ENCODE measurements at places on chromosomes 6 and 20.

DNA sequence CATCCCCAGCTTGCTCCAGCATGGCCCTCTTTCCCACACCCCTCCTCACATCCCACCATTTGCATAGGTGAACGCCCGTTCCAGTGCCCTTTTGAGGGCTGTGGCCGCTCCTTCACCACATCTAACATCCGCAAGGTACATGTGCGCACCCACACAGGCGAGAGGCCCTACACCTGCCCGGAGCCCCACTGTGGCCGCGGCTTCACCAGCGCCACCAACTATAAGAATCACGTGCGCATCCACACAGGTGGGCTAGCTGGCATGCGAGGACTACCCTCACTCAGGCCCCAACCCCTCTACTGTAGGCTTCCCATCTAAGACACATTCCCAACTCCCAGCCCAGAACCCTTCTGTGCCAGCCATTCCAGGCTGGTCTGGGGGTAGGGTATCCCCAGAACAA lies 6.1 kb upstream of the DEF6 start:
- no peak for DNase-seq

- DNase-seq, result no peak
These were observed 184.3 kb downstream of the TFAP2A start for GRCh38 chr6:10230531-10230930.

- no peak for DNase-seq
These were observed 25.5 kb upstream of the HELZ2 start for GRCh38 chr20:63599396-63600050.

GRCh38 chr20:43901296-43901695 lies 13.4 kb upstream of the TOX2 start:
- DNase-seq, result no peak

DNA sequence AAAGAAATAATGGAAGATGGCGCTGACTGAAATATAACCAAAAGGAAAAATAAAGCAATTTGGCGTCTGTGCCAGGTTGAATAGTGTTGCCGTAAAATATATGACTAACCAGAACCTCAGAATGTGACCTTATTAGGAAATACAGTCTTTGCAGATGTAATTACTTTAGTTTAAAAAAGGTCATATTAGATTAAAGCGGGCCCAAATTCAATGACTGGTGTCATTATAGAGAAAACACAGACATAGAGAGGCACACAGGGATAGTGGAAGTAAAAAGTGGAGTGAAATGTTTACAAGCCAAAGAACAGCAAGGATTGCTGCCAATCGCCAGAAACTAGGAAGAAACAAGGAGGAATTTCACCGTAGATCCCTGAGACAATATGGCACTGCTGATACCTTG lies 521.2 kb downstream of the FRK start:
- DNase-seq, result no peak

- DNase-seq, result no peak
These were observed 131.9 kb downstream of the SLC24A3 start for GRCh38 chr20:19344341-19344740.

- DNase-seq, result no peak
These were observed 50.1 kb upstream of the ARMC2 start for GRCh38 chr6:108797951-108798669.

GRCh38 chr6:52731719-52732118 lies 31.6 kb downstream of the GSTA2 start:
- DNase-seq, result no peak

GRCh38 chr6:147149092-147149491 lies 55.1 kb upstream of the STXBP5 start:
- no peak for DNase-seq

- DNase-seq, result no peak
These were observed 121.7 kb downstream of the EDN3 start for GRCh38 chr20:59421920-59422637.

DNA sequence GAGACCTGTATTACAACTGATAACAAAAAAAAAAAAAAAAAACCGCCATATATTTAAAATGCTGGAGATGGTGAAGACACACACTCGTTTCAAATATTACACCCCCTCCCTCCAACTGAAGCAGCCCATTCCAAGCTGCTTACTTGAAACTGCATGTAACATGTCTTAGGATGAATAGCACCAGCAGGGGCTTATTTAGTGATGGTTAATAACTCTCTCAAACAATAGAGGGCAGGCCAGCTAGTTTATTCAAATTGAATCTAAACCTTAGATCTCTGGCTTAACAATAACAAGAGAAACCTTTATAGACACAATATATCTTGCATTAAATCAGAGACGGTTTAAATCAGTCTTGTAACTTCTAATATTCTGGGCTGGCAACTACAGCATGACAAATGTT lies 9.3 kb upstream of the JPH2 start:
- DNase-seq, result no peak

DNA sequence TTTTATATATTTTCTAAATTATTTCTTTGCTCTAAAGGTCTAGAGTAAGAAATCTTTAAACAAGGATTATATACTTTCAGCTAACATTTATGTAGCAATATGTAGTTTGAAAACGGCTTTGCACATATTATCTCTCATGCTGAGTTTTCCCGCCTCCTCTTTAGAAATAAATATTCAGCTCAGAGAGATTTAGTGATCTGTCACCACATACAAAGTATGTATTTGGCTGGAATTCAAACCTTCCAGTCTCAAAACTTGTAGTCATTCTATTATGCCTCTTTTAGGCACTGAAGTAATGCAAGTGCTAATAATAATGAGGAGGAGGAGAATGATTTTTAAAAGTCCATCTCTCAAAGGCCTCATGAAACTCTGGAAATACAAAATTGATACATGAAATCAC lies 525.0 kb downstream of the GRIK2 start:
- no peak for DNase-seq

- DNase-seq, result no peak
These were observed 40.6 kb upstream of the ECHDC1 start for GRCh38 chr6:127383988-127384387.

DNA sequence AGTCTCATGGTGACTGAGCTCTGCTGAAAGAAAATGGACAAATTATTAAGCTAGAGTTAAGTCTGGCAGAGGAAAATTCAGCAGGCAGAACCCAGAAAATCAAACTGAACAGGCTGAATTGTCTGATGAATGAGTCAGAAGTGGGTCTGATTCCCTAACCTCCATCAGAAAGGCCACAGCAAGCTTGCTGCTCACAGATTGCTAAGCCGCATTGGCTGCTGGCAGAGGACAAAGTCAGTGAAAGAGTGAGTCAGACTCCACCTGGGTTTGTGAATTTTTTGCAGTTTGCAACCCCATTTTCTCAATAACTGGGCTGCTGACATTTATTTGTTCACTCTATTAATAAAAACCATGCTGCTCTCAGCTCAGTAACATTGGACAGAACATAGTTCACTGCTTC lies 191.3 kb downstream of the EPM2A start:
- DNase-seq, result no peak

DNA sequence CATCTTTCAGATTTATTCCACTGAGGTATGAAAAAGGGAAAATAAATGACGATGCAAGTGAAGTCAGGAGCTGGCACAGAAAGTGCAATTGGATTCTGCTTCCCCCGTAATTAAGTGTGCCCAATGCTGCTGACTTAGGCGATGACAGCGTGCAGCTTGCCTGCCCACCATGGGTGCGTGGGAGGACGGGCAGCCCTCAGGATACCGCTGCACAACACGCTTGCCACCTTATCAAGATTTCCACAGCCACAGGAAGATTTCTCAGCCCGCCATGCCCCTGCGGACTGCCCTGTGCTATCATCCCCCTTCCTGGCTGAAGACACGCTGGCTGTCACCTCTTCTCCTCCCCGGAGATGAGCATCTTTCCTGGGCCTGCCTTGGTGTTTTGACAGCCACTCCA lies 103.3 kb upstream of the BACH2 start:
- no peak for DNase-seq

DNA sequence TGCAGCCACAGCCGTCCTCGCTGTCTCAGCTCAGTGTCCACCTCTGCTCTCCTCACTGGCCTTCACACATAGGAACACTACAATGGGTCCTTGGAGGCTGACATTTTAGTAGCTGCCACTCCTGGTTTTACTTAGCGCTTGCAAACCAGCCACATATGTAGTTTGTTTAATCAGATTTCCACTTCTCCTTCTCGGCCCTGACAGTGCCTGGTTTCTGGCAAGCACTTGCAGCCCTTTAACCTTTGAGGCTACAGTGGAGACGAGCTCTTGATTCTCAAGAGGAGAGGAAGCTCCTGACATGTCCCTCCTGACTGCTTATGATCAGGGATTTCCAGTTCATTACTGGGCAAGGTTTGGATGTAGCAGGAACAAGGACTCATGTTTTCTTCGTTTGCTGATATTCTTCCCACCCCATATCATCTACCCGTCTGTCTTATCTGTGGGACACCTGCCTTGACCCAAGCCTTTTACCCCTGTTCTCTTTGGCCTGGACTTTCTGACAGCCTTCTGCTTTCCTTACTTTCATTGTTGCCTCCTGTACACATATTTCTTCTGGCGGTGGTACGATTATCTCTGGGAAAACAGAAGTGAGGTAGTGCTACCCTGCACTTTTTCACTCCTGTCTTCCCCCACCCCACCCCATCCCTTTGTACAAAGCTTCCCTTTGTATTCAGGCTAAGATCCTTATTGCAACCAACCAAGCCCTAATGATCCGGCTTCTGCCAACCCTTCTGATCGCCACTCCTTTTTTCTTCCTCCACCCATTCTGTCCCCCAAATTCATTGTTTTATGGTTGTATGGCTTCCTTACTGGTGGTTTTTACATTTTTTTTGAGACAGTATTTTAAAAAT lies 31.2 kb downstream of the CEP43 start:
- peak; percentile 10 for DNase-seq

DNA sequence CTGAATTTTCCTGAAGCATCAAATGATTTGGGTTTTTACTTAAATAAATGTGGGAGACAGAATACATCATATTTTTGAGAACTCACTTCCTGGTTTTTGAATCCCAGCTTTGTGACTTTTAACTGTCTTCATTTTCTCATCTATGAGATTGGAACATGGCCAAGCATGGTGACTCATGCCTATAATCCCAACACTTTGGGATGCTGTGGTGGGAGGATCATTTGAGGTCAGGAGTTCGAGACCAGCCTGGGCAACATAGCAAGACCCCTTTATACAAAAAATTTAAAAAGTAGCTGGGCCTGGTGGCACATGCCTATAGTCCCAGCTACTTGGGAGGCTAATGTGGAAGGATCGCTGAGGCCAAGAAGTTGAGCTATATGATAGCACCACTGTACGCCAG lies 122.3 kb downstream of the QKI start:
- no peak for DNase-seq

DNA sequence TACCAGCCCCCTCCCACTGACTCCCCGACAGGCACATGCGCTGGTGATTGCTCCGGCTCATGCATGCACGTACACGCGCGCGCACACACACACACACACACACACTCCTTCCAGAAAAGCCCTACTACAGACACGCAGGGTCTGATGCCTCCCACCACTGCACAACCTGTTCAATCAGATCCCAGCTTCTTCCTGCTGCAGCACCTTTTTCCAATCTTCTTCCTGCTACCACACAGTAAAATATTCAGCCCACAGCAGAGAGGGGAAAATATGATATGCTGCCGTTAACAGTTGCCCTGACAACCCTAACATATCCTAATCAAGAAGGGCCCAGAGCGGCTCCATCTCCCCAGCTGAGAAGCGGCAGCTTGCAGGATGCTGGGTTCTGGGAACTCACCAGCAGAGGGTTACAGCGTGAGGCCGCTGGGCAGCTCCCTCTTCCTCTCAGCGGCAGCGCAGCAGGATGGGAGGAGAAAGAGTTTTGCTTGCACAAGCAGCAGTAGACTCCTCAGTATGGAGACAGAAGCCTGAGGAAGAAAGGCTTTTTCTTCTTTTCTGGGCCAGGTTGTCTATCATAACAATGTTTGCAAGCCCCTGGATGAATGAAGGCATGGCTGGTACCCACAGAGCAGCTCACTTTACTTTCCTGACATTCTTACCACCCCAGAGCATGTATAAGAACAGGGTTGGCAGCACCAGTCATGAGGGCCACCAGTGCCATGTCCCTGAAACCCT lies 23.9 kb downstream of the MAP7 start:
- DNase-seq, result peak; percentile 93
